ENCODE measurements at places on chromosomes 11 and 22.
A peak's percentile ranks its signal among the peaks of the same experiment; 100 is the strongest.

DNA sequence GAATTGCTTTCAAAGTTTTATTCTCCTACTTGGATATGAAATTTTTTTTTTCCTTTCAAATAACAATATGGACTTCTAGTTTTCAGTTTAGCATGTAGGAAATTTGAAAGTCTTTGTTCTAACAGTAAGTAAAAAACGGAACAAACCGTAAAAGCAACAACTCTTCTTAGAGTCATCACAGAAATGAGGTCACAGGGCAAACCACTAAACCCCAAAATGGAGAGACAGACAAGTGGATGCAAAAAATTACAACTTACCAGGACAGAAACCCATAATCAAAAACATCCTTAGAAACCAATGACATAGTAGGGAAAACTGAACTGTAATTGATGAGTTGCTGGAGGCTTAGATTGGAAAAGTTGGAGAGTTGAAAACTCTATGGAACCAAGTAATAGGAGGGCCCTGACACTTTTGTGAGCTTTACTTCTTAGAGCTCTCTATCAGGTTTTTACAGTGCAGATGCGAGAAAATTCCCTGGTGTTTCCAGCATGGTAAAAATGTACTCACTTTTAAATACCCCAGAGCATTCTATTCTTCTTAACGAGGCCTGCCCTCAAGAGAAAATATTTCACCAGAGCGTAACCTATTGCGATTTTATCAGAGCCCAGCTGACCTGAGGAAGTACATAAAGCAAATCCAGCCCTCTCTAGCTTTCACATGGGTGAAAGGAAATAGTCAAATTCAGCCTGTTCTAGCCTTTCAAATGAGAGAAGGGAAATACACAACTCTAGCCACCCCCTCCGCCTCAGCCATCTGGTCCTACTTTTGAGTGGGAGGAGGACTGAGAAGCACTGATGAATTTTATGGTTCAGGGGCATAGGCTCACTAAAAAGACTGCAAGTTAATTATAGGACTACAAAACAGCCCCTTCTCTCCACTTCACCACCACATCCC lies 39.1 kb downstream of the CASP12 start:
- no peak for DNase-seq

DNA sequence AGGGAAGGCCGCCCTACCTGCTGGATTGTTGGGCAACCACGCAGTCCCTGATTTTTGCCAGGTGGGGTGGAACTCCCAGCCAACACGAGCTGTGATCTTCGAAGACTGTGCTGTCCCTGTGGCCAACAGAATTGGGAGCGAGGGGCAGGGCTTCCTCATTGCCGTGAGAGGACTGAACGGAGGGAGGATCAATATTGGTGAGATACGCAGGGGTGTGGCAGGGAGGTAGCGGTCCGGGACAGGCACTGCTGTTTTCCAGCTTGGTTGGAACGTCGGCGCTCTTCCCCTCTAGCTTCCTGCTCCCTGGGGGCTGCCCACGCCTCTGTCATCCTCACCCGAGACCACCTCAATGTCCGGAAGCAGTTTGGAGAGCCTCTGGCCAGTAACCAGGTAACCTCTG lies 7.6 kb downstream of the ACAD8 start:
- DNase-seq = no peak

- no peak for DNase-seq
These were observed 341.6 kb downstream of the CTTN start for GRCh38 chr11:70739811-70740487.

GRCh38 chr11:60183591-60184205 lies 815 bp upstream of the MS4A6A start:
- no peak for DNase-seq

DNA sequence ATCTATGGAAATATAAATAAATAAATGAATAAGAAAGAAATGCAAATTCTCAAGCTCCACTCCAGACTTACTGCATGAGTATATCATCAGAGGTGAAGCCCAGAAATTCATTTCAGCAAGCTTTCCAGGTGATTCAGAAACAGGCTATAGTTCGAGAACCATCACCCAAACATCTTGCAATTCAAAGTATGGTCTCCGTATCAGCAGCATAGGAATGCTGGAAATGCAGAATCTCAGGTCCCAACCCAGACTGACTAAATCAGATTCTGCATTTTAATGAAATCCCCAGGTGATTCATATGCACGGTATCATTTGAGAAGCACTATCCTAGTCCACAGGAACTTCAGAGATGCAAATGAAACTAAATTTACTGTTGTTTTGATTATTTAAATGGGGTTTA lies 95.3 kb downstream of the SERGEF start:
- DNase-seq = no peak

DNA sequence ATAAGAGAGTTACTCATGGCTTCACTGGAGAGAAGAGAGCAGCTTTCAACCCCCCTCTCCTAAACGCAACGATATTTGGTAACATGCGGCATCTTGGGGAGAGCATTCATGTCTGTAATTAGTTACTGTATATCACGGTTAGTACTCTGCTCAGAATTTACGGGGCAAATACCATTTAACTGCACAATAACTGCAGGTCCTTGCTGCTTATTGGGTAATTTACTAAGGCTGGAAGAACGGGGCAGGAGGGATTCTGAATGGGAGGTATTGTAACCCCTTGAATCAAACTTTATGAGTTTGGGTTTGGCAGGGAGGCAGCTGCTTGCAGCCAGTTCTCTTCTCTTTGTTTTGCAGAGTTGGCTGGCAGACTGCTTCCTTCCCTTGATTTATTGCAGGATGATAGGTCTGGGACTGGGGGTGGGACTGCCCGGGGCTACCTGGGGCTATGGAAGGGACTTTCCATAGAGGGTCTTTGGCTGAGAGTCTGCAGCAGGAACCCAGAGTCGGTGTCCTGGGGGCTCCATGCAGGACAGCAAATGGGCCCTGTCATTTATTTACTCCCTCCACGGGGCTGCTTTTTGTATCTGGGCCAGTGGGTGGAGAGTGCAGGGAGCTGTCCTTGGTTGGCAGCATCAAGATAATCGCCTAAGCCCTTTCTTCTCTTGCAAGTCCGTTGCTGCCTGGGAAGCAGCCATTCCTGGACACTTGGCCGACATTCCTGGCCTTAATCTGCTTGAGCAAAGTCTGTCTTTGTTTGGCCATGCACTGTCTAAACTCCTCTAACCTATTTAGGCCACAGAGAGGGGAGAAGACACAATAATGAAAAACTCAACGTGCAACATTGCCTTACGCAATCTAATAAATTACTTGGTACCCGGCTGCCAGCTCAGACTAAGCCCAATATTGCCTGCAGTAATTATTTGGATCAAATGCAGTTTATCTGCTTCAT lies 188.9 kb downstream of the ST3GAL4 start:
- no peak for DNase-seq

- no peak for DNase-seq
These were observed 9.7 kb upstream of the APOL4 start for GRCh38 chr22:36211237-36211861.

- DNase-seq = no peak
These were observed 359.8 kb downstream of the LRRC4C start for GRCh38 chr11:41099654-41100053.

- DNase-seq = no peak
These were observed 541.4 kb upstream of the CCDC90B start for GRCh38 chr11:83827520-83827919.

DNA sequence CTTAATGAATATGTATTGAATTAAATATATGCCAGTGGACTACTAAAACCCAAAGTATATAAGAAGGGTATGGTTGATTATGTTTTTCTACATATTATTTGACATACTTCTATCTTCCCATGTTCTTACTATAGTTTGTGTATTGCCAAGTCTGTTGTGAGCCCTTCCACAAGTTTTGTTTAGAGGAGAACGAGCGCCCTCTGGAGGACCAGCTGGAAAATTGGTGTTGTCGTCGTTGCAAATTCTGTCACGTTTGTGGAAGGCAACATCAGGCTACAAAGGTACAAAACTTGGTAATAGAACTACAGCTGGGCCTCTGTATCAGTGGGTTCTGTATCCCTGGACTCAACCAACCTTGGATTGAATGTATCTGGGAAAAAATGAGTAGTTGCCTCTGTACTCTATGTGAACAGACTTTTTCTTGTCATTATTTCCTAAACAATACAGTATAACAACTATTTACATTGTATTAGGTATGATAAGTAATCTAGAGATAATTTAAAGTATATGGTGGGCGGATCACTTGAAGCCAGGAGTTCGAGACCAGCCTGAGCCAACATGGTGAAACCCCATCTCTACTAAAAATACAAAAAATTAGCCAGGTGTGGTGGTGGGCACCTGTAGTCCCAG lies 38.7 kb upstream of the TTC36 start:
- DNase-seq = peak; percentile 86

- DNase-seq = no peak
These were observed 155.3 kb upstream of the RASSF10 start for GRCh38 chr11:12853652-12854296.

- no peak for DNase-seq
These were observed 79.7 kb downstream of the FAM168A start for GRCh38 chr11:73518195-73518594.

DNA sequence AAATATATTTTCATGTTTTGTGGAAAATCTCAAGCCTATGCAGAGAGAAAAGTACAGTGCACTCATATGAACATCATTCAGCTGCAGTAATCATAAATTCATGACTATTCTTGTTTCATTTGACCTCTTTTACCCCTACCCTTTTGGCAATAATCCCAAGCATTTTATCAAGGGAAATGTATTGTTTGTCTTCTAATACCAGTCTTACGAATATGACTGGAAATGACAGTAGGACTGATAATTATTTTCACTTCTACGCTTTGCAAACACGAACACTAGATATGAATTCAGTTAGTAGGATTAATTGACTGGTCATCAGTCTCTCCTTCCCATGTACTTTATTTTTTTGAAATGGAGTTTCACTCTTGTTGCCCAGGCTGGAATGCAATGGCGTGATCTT lies 90.3 kb downstream of the MTMR3 start:
- no peak for DNase-seq

DNA sequence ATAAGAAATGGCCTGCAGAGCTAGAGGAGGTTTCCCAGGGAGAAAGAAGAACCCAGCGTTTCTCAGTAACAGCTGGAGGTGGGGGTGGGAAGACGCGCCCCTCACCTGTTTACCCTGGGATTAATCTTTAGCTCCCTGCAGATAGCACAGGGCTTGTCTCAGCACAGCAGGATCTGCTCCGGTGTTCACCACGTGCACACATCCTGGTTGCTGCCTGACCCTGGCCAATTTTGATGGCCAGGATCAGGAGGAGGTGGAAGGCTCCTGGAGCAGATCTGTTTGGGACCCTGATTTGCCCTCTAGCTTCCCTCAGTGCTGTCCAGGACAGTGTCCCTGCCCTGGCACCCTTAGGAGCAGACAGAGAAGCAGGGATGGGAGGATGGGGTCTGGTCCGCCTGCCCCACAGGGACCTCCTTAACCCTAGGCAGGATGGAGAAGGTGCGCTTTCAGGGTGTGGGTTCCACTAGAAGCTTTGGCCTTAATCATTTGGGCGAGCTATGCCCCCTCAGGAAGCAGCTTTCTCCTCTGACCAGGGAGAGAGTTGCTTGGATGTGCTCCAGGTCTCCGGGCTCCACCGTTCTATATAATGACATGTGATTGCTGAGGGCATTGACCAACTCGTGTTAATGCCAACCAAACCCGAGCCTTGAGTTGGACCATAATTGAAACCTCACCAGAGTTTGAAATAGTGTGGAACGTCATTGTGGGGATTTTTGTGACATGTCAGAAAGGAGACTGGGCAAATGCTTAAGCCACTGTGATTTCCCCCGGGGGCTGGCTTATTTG lies 19.3 kb downstream of the UPB1 start:
- DNase-seq = no peak

DNA sequence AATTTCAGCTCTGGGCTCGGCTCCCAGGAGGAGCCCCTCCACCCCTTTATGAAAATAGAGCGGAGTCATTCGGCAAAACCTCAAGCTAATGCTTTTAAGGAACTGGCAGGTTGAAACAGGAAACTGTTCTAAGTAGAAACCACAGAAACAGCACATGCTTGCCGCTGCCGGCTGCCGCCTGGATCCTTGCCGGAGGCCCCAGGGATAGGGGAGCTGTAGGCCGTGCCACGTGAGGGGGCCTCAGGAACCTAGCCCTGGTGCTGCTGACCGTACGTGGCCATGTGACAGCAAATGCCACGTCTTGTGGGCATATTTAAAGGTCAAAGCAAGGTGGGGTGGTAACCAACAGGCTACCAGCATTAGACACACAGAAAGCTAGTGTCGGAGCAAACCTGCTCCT lies 77.9 kb upstream of the TIMP3 start:
- DNase-seq = peak; percentile 51

All from activated T-cell treated with anti-CD3 and anti-CD28 coated beads, Interleukin-2, amount 50 U/mL, for 48 hours (primary cell).